Hematopoietic multipotent progenitor cell (in vitro differentiated cells): ENCODE measurements at places on chromosomes 1 and 21.

DNA sequence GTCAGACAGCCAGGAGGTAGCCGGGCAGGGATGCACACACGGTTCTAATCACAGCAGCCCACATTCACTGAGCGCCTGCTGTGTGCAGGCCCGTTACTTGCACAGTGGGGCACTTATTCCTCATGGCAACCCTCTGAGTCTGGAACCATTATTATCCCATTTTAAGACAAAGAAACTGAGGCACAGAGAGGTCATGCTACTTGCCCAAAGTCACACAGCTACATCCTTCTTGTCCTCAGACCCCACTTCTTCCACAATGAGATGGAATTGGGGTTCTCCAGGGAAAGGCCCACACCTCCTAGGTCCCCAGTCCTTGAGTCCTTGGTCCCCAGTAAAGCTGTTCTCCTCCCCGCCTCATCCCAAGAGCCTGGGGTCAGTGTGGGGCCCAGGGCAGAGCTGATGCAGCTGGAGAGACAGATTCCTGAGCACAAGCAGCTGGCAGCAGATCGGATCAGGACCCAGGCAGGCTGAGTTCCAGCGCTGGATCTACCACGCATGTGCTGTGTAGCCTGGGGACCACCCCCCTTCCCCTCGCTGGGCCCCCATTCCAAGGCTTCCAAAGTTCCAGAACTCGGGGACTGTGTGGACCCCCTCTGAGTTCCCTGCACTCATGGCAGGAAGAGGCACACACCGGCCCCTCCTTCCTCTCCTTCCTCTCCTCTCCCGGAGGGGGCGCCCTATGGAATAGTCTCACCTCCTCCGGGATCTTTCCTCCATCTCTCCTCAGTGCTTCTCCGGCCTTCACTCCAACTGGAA is 393.4 kb downstream of the MATN1 start:
- DNase-seq = no peak

- DNase-seq = no peak
These were observed 108.3 kb downstream of the SIPA1L2 start for GRCh38 chr1:232521660-232522059.

DNA sequence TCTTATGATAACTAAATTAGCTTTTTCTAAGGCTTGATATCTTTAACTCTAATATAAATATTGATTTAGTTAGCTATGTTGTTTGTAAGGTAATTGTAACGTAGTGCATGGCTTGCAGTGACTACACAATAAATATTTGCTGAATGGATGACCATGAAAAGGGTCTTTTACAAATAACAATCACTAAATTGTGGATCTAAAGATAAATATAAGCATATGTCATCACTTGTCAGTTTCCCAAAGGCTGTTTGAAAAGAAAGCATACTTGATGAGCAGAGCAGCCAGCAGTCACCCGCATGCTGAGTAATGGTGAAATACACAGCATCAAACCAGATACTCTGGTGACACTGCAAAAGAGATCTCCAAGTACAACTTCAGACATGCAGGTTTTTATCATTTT is 92.5 kb upstream of the FMN2 start:
- DNase-seq = no peak

DNA sequence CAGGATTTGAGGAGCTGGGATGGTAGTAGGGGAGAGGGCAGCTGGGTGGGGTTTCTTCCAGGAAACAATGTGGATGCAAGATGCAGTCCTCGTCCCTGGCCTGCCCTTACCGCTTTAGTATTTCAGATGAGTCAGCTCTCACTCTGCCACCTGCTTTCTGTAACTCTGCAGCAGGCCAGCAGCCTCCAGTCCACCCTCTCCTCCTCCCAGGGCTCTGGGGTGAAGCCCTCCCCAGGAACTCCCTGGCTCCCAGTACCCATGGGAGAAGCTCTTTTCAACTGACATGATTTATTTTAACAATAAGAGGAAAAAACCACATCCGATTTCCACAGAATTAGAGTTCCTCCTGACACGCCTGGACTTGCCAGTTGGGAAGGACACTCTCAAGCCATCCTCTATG is 39.0 kb upstream of the IL20 start:
- DNase-seq = no peak

GRCh38 chr1:172832006-172832725 is 173.3 kb downstream of the FASLG start:
- no peak for DNase-seq

GRCh38 chr1:228988664-228989063 is 253.4 kb downstream of the RHOU start:
- no peak for DNase-seq

DNA sequence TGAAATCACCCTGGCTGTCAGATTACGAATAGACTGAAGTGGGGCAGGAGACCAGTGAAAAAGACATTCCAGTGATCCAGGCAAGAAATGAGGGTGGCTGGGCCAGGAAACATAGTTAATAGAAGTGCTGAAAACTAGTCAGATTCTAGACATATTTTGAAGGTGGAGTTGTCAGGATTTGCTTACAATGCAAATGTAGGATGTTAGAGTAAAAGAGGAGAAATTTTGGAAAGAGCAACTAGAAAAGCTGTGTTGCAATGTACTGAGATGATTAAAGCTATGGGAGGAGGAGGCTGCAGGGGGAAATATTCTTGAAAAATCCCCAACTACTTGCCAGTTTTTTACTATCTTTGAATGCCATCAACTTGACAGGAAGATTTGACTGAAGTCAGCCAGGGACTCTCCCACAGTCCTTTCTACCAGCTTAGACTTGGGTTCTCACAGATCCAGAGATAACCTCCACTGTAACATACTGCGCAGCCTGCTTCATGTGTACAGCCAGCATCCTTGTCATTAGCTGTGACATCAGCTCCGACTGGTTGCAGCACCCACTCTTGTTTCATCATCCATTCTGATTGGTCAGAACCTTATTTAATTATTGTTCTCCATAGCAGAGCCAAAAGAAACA is 109.7 kb downstream of the TSEN15 start:
- DNase-seq = no peak

- DNase-seq = no peak
These were observed 1.7 kb downstream of the WASF2 start for GRCh38 chr1:27487966-27488884.

- DNase-seq = no peak
These were observed 48.1 kb downstream of the TENT5C start for GRCh38 chr1:117653732-117654492.

- DNase-seq = no peak
These were observed 122.4 kb downstream of the TOMM20 start for GRCh38 chr1:235006132-235006721.

DNA sequence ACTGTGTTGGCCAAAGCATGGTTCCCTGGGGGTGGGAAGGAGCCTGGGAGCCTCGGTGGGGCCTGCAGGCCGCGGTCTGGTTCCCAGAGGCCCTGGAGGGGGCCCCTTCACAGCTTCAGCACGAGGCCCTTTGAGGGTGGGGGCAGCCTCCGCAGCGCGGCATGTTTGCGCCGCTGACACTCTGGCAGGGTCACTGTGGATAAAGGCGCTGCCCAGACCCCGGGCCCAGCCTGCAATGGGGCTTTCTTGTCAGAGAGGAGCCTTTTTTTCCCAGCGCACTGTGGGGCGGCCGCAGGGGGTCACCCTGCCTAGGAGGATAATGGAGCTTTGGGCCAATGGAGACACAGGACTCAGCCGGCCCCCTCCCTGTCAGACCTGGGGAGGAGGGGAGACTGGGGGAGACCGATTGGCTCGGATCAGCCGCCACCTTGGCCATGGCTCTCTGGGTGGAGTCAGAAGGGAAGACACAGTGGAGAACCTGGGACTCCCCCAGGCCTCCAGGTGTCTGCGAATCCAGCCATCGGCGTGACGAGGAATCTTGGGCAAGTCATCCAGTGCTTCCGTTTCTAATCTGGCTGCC is 26.0 kb downstream of the EPHB2 start:
- DNase-seq = no peak

DNA sequence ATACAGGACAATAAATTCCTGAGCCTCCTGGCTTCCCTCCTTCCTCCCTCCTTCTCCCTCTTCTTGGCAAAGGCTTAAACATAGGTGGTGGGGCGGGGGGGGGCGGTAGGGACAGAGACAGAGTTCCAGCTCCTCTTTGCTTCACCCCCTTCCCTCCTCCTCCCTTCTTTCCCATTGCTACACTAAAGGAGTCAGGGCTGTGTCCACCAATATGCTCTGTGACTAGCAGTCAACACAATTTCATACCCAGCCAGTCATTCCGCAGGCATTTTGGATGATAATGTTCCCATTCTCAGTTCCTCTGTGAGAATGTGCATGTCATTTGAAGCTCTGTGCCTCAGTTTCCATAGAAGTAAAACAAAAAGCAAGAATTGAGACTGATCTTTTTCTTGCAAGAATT is 1.7 kb downstream of the LMOD1 start:
- no peak for DNase-seq

- DNase-seq = no peak
These were observed 838.9 kb downstream of the USP25 start for GRCh38 chr21:16568661-16569060.

DNA sequence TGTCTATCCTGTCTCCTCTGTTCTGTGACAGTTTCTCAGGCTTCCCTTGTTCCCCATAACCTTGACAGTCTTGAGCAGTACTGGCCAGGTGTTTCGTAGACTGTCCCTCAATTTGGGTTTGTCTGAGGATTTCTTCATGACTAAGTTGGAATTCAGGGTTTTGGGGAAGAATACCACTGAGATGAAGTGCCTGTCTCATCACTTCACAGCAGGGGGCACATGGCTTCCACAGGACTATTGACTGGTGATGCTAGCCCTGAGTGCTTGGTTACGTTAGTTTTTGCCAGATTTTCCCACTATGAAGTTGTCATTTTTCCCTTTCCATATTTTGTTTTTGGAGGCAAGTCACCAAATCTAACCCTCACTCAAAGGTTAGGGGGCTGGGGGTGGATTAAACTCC is 45.7 kb downstream of the CDCP2 start:
- peak; percentile 17 for DNase-seq

DNA sequence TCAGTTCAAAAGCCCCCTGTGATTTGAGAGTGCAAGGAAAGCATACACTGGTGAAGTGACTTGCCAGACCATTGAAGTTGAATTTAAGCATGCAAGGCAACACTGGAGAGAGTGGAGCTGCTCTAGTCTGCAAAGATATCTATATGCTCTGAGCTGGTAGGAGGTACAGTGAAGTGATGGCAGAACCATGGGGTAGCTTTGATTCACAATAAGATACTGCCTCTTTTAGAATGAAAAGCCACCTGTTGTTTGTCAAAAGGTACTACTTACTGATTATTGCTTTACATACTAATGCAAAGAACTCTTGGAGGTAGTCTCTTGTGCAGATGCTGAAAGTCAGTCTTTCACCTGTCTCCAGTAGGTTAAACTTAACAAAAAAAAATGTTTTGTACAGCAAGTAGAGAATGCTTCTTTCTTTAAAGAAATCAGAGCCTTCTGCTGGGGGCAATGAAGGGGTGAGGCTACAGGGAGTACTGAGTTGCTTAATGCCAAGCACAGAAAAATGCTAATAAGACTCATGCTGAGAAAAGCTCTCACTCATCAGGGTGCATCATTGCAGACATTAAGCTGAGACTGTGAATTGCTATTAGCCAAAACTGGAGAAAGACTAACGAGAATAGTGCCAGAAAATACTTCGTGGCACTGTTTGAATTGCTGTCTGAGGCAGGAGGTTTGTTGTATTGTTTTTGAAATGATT is 1150.5 kb upstream of the TMPRSS15 start:
- no peak for DNase-seq
